A673 (cell line): ENCODE measurements at places on chromosomes 7 and 10. TPM values are rescaled to one million over a fixed set of nuclear protein-coding genes. Genes with fewer than 3 reads are reported as not detected.

GRCh38 chr10:131897297-131897899 is 3.4 kb upstream of the PPP2R2D start:
- H3K4me1 ChIP-seq: peaks cover 3% of the 10 kb centered on the region
- H3K36me3 ChIP-seq: no peaks in the 10 kb centered on the region
- no peak overlapping the region for H3K4me3 ChIP-seq
- peaks cover 15% of the 10 kb centered on the region for H3K27me3 ChIP-seq
- no peak overlapping the region for H3K27ac ChIP-seq

The SPDYE5 gene
- not detected in 2 replicates for total RNA-seq

- peaks cover 3% of the 10 kb centered on the region for H3K4me1 ChIP-seq
- H3K27me3 ChIP-seq: no peaks in the 10 kb centered on the region
- DNase-seq: no peak
- H3K27ac ChIP-seq: no peak overlapping the region
- no peak overlapping the region for H3K4me3 ChIP-seq
Measured at GRCh38 chr10:17904564-17904963, 47.2 kb upstream of the SLC39A12 start.

GRCh38 chr10:78890506-78890905 is 178.3 kb upstream of the ZMIZ1 start:
- H3K27ac ChIP-seq: no peak overlapping the region
- no peak overlapping the region for H3K4me3 ChIP-seq
- DNase-seq: no peak

DNA sequence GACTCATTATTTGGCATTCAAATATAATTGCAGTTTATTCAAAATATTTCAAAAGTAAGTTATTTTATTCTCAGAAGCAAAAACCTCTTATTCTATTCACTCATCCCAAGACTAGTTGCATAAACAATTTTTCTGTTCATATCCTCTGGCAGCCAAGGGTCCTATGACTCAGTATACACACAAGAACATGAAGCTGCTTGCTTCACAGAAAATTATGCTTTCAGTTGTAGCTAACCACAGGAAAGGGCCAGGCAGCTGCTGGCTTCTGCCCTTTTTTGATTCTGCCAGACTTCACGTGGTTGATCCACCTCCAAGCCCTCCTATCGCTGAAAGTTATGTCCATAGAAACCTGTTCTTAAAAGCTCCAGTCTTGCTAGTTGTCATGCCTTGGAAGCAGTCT is 108.8 kb downstream of the ABCA13 start:
- H3K27ac ChIP-seq: no peak overlapping the region
- no peaks in the 10 kb centered on the region for H3K4me1 ChIP-seq
- DNase-seq: no peak

The TFPI2 gene
- 6.1 and 7.8 TPM in 2 replicates for total RNA-seq

DNA sequence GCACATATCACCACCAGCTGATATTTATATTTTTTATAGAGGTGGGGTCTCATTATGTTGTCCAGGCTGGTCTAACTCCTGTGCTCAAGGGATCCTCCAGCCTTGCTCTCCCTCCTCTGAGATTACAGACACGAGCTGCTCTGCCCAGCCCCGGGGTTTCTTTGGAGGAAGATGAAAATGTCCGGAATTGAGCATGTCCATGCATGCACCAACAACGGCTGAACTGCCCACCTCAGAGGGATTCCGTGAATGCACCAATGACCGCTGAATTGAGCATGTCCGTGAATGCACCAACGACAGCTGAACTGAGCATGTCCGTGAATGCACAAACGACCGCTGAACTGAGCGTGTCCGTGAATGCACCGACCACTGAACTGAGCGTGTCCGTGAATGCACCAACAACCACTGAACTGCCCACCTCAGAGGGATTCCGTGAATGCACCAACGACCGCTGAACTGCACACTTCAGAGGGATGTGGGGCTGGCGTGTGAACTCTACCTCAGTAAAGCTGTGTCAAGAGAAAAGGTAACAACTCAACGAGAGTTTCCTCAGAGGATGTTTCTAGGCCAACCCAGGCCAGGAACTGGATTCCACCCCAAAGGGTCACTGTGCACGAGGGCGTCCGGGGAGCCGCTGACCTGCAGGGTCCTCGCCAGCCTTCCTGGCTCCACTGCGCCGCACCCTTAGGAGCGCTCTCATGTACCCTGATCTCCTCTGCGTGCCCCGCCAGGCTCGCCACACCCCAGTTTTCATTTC is 34.9 kb upstream of the INPP5A start:
- no peaks in the 10 kb centered on the region for H3K27me3 ChIP-seq
- H3K36me3 ChIP-seq: no peaks in the 10 kb centered on the region
- H3K4me1 ChIP-seq: no peaks in the 10 kb centered on the region
- no peak overlapping the region for H3K4me3 ChIP-seq

GRCh38 chr10:128473911-128474310 is 347.7 kb upstream of the MKI67 start:
- no peak overlapping the region for H3K4me3 ChIP-seq
- H3K36me3 ChIP-seq: no peaks in the 10 kb centered on the region
- no peak for DNase-seq
- H3K27me3 ChIP-seq: peaks cover 2% of the 10 kb centered on the region
- no peaks in the 10 kb centered on the region for H3K4me1 ChIP-seq
- H3K27ac ChIP-seq: no peak overlapping the region

DNA sequence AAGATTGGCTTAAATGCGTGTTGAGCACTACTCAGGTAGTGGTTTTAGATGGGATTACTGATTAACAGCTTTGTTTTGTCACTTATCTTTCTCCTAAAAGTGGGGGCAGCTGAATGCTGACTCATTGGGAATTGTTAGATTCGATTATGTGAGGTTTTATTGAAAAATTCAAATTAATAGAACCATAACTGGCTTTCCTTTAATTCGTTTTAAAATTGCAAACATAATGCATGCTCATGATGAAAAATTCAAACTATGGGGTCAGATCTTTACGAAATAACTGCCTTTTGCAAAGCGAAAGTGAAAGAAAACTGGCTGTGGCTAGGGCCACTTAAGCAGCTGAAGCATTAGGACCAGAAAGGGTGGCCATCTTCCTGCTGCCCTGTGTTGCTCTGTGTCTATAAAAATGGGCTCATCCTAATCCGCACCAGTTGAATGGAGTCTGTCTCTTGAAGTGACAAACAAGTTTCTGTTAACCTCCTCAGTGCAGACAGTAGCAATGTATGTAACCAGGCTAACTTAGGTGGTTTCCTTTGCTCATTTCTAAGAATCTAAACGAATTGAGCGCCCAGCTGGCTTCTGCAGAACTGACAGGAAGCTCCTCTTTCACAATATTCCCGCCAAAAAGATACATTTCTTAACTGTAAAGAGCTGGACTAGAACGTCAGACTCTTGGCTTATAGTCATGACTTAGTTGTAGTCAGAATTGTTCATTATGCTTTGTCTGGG is 27.8 kb downstream of the DENND10 start:
- H3K4me1 ChIP-seq: peaks cover 7% of the 10 kb centered on the region
- H3K27me3 ChIP-seq: no peaks in the 10 kb centered on the region
- H3K4me3 ChIP-seq: peak overlapping the region; percentile 23
- H3K27ac ChIP-seq: peak overlapping the region; percentile 68

The EPC1 gene
- 75.7 and 75.8 TPM in 2 replicates for total RNA-seq

DNA sequence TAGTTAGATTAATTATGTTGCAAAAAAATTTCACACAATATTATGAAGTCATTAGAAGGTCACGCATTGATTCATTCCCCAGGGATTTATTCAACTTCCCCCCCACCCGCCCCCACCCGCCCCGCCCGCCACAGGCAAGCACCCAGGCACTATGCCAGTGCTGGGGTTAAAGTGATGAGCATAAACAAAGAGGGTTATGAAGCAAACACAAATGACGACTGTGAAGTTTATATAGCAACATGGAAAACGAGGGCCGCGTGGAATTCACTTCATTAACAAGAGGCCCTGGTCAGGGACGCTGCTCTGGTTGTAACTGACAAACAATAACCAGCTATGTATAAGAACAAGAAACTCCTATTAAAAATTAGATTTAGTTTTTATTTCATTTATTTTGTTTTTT is 656.5 kb upstream of the COBL start:
- no peaks in the 10 kb centered on the region for H3K36me3 ChIP-seq
- H3K27me3 ChIP-seq: no peaks in the 10 kb centered on the region
- no peak overlapping the region for H3K27ac ChIP-seq
- H3K4me3 ChIP-seq: no peak overlapping the region

DNA sequence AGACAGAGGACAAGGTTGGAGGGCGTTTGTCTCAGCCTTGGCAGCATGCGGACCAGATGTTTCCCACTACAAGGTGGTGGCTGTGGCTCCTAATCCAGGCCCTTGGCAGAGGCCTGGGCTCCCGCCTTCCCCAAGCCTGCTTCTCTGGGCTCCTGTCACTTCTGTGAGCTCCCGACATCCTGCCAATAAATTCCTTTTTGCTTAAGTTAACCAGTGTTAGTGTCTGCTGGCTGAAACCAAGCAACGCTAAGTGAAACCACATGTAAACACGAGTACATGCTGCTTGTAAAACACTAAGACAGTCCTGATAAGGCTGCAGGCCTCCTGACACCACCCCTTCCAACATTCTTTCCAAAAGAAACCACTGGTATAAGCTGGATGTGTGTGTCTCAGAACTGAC is 263.6 kb upstream of the ZMIZ1 start:
- H3K27me3 ChIP-seq: no peaks in the 10 kb centered on the region
- H3K36me3 ChIP-seq: no peaks in the 10 kb centered on the region
- peak; percentile 51 for DNase-seq
- no peaks in the 10 kb centered on the region for H3K4me1 ChIP-seq
- no peak overlapping the region for H3K4me3 ChIP-seq
- no peak overlapping the region for H3K27ac ChIP-seq

The TAF5 gene
- total RNA-seq: 13.6 and 13.7 TPM in 2 replicates
